ENCODE measurements at places on chromosomes 1 and 21.
A peak's percentile ranks its signal among the peaks of the same experiment; 100 is the strongest.

DNA sequence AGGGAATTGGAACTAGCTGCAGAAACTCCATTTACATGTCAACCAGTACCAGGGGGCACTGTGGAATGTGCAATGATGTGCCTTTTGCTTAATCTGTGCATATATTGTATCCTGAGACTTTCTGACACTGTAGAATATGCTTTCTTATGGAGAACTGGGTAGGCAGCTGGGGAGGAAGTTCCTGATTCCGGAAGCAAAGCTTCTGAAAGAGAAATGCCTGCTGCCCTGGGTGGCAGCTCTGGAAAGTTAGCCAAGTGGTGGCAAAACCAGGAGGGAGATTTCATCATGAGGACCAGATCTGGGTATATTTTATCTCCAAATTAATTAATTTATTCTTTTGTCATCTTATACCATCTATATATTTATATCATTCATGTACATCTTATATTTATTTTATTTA lies 116.7 kb downstream of the XCL2 start:
- no peak for DNase-seq

DNA sequence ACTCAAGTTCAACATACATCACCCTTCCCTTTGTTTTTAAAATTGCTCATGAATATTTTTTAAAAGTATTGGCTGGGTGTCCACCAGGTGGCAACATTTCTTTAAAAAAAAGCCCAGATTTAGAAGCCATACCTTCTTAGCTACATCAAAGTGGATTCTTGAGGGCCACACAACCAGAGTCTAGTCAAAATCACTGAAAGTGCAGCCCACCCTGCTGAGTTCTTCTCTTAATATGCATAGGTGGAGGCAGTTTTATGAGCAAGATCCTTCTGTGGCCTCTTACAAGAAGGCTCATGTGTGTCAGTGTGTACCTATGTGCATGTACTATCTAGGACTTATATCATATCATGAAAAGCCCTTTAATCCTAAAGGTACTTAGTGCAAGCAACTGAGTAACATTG lies 16.9 kb upstream of the GNG12 start:
- peak; percentile 68 for DNase-seq

GRCh38 chr1:234955107-234955731 lies 173.4 kb downstream of the TOMM20 start:
- peak; percentile 81 for DNase-seq

DNA sequence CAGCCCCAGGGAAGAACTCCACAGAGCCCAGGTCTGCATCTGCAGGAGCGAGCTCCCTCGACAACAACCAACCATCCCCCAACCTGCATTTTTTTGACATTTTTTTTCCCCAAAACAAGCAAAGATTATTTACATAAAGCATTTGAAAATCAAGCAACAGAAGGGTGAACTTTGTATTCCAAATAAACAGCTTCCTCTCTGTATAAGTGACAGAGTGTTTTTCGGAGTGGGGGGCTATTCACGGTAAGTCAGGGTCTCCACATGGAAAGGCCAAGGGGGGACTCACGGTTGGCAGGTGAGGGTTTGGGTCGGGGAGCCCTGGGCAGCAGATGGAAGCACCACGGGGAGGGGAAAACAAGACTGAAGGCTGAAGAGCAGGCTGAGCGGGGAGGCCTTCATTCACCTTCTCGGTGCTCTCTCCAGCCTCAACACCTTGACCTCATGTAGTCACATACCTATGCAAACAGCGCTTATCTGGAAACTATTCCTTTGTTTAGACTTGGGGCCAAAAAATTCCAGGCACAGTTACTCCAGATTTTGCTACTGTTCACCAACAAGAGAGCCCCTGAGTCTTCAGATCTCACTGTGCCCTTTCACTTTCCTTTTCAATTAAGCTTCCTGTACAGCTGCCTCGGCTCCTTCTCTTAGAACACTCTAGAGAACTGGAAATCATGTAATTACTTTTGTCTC lies 27.6 kb downstream of the C2CD2 start:
- DNase-seq = peak; percentile 55

DNA sequence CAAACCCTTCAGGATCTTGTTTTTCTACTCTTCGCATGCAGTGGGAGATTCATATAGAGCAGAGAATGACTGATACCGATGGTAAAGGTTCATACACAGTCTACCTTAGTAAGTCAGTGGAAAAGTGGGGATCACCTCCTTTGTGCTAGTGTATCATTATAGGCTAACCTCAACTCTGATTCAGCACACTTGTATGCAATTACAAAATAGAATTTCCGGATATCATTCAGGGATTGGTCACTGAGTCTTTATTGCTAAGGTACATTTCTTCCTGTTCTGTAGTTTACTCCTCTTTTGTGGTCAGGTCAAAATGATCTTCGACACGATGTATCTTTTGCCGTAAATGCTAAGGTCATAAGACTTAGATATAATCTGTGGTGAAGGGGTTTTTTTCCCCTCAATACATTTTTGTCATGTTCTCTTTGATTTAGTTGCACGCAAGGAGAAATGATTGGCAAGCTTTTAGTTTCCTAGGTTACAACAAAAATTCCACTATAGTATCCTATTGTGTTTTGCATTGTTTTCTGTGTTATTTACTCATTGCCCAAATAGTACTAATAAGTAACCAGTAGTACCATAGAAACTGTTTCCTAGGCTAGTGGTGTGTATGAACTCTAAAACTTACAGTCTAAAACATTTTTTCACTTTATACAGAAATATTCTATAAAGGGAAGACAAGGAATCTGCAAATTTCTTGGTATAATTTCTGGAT lies 35.7 kb upstream of the PLA2G4A start:
- no peak for DNase-seq

DNA sequence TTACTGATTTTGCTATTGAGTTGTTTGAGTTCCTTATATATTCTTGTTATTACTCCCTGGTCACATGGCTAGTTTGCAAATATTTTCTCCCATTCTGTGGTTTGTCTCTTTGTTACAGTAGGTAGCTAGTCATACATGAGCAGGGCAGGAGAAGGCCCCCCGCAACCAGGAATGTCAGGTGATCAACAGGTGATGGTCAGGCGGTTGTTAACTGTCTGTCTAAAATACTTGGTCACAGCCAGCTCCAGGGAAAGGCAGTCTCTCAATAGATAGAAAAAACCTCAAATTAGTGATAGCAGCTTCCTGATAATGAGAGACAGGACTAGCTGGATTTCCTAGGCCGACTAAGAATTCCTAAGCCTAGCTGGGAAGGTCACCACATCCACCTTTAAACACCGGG lies 217.9 kb downstream of the RHOU start:
- DNase-seq = no peak

- DNase-seq = peak; percentile 66
Observed at GRCh38 chr1:112808861-112809684, 93.9 kb upstream of the PPM1J start.

GRCh38 chr1:230261928-230262650 lies 164.0 kb downstream of the PGBD5 start:
- DNase-seq = no peak

DNA sequence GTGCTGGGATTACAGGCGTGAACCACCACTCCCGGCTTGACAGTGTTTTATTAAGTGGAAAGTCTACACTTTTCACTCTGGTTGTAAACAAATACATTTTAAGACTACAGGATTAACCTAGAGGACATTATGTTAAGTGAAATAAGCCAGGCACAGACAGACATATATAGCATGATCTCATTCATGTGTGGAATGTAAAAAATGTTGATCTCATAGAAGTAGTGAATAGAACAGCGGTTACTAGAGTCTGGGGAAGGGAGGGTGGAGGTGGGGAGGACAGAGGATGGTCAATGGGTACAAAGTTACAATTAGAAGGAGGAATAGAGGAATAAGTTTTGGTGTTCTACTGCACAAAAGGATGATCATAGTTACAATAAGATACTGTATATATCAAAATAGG lies 16.9 kb downstream of the CTH start:
- peak; percentile 18 for DNase-seq

GRCh38 chr1:30353637-30354036 lies 369.7 kb downstream of the MATN1 start:
- peak; percentile 2 for DNase-seq

GRCh38 chr1:87949711-87950110 lies 621.0 kb downstream of the LMO4 start:
- no peak for DNase-seq

DNA sequence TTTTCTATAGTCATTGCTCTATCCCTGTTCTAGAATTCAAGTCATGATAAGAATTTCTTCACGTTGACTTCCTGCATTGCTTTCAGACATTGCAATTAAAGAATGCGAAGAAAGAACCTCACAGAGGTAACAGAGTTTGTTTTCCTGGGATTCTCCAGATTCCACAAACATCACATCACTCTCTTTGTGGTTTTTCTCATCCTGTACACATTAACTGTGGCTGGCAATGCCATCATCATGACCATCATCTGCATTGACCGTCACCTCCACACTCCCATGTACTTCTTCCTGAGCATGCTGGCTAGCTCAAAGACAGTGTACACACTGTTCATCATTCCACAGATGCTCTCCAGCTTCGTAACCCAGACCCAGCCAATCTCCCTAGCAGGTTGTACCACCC lies 10.6 kb downstream of the APCS start:
- peak; percentile 86 for DNase-seq

DNA sequence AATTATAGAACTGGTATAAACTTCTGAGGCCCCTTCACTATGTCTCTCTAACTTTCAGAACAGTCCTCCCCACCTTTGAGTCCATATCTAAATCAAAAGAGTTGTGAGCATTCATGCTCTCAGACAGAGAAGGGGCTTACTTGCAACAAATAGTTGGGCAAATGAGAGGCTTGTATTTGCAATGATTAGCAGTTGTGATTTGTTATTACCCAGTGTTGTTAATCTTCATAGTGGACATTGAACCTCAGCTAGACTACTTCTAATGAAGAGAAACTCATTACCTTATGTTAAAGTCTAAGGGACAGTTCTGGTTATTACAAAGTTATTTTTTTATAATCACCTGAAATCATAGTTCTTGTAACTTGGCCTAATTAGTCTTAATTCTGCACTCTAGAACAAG lies 114.5 kb downstream of the RABGAP1L start:
- no peak for DNase-seq

DNA sequence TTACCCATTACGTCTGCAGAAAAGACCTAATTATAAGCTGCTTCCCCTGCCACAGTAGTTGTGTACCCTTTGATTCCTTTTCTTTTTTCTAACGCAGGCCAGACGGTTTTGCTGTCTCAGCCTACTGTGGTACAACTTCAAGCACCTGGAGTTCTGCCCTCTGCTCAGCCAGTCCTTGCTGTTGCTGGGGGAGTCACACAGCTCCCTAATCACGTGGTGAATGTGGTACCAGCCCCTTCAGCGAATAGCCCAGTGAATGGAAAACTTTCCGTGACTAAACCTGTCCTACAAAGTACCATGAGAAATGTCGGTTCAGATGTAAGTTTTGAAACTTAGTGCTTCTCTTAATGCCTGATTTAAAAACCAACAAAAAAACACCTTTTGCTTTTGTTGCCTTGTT lies 35.8 kb downstream of the ATF6 start:
- DNase-seq = peak; percentile 21

DNA sequence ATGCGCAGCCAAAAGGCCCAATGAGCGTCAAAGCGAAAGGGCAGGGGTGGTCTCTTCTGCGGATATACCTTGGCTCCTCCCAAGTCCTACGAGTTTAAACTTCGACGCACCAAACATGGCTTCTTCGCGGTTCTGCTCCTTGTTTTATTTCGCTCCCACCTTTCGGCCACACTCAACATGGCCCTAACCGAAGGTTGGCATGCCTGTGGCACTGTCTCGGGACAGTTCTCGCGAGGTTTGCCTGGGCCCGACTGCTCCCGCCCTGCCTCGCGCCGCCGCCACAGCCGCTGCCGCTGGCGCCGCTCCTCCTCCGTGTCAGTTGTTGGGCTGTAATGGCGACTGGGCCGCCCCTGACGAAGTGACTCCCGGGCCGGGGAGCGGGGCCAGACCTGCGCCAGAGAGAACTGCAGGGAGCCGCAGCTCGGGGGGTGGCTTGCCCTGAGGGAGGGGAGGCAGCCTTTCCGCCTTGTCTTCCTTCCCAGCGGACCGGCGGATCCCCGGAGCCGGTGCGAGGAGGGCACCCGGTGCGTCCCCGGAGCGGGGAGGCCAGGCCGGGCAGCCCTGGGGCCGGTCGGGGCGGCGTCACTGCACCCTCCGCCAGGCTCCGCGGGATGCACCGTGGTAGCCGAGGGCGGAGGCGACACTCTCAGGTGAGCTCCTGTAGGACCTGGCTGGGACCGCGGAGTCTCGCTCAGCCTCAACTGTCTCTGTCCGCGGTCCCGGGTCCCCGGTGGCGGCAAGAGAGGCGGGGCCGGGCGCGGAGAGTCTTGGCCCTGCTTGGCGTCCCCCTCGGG lies at the start of gene CEP350:
Gene CEP350 (plus strand): TSS at position 318 of the 794 bp plus-strand sequence. CDS start 31,372 bp downstream, outside the sequence.
- DNase-seq = peak; percentile 99

DNA sequence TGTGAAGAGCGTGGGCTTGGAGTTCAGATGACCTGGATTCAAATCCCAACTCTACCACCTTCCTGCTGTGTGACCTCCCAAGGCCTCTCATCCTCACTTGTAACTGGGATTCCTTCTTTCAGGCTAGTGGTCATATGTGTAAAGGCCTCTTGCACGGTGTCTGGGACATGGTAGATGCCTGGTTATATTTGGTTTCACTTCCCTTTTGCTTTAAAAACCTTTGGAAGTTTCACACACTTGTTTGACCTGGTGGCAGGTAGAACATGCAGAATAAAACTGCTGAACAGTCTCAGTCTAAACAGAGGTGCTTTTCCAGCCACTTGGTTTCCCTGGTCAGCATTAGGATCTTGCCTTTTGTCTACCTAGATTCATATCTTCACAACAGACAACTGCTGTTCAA lies 37.0 kb upstream of the RCAN3 start:
- no peak for DNase-seq

DNA sequence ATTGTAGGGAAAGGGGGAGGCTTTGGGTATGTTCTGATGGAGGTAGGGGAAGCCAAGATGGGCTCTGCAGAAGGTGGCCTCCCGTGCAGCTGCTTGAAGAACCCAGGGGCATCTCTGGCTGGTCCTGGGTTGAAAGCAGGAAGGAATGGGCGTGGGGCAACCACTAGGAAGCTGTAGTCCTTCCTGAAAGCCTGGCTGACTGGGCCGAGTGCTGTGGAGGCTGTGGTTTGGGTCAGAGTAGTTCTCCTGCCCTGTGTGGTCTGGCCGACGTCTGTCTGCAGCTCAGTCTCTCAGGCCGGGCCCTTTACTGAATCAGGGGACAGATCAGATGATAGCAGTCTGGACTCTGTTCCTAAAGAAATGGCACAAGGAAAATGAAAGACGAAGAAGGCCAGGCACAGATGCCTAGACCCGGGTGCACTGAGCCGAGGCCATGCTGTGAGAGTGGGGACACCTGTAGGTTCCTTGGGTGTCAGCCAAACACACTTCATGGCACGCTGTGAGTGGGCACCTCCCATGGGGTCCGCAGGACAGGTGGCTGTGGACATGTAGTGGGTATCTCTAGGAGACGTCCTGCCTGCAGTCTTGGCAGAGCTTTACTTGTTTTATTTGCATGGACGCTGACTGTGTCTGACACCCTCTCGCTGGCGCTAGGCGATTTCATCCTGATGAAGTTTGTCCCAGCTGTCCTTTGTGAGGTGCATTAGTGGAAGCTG lies 87.0 kb downstream of the POFUT2 start:
- no peak for DNase-seq

GRCh38 chr1:89847191-89847729 lies 26.4 kb downstream of the LRRC8D start:
- no peak for DNase-seq

GRCh38 chr1:240285540-240285939 lies 193.9 kb downstream of the FMN2 start:
- peak; percentile 97 for DNase-seq

- DNase-seq = no peak
Observed at GRCh38 chr1:243313635-243314536, 58.0 kb downstream of the SDCCAG8 start.

- no peak for DNase-seq
Observed at GRCh38 chr1:159835356-159835755, 8.7 kb downstream of the SLAMF8 start.

GRCh38 chr1:196623079-196623478 lies 14.8 kb upstream of the KCNT2 start:
- DNase-seq = no peak

GRCh38 chr1:53419034-53419433 lies 40.2 kb upstream of the DMRTB1 start:
- DNase-seq = no peak

All from fibroblast of mammary gland (primary cell).